ENCODE measurements at places on chromosomes 16 and 17.

- peak; percentile 74 for DNase-seq
Measured at GRCh38 chr17:66930933-66931332, 33.6 kb upstream of the CACNG4 start.

- DNase-seq: no peak
Measured at GRCh38 chr17:70270554-70270953, 101.2 kb downstream of the KCNJ2 start.

DNA sequence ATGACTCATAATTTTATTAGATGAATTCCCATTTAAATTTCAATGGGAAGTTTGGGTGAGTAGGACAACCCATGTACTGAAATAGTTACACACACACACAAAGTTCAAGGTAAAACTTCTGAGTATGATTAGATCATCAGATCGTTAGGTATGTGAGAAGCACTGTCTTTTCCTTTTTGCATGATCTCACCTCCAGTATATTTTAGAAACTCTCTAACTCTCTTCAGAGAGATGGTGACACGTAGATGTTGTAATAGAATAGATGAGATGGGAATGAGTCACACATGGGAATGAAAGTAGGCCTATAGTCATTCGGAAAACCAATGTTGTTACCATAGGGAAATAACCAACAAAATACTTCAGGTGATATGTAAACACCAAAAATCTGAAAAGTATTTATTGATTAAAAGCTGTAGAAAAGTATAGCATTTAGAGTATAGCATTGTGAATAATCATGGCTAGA lies 22.2 kb downstream of the KRT23 start:
- DNase-seq: no peak

- DNase-seq: peak; percentile 91
Measured at GRCh38 chr17:17810084-17810894, 26.5 kb downstream of the SREBF1 start.

DNA sequence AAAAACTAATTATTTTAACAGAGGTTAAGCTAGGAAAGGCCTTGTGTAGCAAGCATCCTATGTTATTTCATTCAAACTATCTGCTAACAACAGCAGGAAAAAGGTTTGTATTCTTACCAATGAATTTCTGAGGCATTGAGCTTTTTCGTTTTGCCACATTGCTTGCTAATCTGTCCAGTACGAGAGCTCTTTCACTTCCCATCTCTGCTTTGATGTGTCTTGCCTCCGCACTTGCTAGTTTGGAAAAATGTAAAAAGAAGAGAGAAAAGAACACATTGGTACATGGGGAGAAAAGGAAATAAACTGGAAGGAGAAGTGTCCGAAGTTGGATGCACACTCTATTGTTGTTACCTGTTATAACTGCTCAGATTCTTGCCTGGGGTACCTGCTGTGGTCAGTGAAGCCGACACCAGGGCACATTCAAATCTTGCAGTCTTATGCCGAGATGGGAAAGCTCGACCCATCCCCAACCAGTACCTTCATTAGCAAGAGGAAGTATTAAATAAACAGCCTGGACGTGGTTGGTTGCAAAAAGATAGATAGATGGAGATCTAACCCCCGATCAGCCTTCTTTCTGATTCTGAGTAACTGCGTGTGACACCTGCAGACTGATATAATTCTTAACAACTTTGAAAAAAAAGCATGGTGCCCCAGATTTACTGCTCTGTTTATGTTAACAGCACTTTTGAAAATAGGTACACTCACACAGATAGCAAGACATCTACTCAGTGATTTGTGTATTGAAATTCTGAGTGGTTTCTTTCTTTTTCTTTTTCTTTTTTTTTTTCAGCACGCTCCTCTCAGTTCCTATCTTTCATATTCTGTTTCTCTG lies 40.0 kb downstream of the GRB7 start:
- DNase-seq: no peak

DNA sequence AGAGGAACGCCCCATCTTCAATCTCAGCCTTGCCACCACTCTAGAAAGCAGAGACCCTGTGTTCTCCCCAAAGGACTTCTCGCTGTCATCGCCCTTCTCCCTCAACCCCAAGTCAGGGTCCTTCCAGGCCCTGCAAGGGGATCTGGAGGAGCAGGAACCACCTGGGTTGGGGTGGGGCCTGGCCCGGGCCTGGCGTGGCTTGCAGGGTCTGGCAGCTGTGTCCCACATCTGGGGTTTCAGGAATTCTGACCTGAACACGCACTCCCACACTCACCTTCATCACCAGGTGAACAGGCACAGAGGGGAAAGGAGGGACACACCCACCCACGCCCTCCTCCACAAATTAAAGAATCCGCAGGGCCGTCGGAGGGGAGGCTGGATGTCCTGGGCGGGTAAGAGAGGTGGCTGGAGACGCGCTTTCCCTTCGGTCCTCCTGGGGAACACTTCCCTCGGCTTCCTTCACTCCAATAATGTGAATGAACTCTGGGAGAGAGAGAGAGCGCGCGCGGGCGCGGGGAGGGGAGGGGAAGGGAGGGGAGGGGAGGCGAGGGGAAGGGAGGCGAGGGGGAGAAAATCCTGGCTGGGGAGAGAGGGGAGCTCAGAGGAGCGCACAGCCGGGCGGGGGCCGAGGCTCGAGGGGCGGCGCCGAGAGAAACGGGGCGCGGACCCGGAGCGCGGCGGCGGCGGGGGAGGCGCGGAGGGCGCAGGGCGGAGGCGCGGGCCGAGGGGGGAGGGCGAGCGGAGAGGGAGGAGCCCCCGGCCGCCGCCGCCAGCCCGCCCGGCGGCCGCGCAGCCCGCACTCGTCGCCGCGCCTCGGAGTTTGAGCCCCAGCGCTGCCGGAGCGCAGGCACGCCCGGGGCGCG lies at the start of gene CACNG4:
CACNG4 (plus strand) TSS at position 799 of the 863 bp plus-strand sequence. CDS start 205 bp downstream, outside the sequence.
- DNase-seq: peak; percentile 80

Data from iPS-NIHi11 (cell line).